ENCODE measurements at places on chromosomes 4 and X. TPM values are rescaled to one million over a fixed set of nuclear protein-coding genes. Genes with fewer than 3 reads are reported as not detected.

Gene TLR1
- 27.5 TPM for total RNA-seq

Gene ART3
- not detected for total RNA-seq

Gene ARHGAP6
- 24.9 TPM for total RNA-seq

Gene AR
- total RNA-seq: 41.8 TPM

Gene NSUN7
- 0.66 TPM for total RNA-seq

Gene MAGEA10
- not detected for total RNA-seq

Gene SRPX
- 334 TPM for total RNA-seq
